ENCODE measurements at places on chromosomes 5 and 9.

- no peak for DNase-seq
These were observed 28.6 kb upstream of the TNC start for GRCh38 chr9:115146581-115147021.

DNA sequence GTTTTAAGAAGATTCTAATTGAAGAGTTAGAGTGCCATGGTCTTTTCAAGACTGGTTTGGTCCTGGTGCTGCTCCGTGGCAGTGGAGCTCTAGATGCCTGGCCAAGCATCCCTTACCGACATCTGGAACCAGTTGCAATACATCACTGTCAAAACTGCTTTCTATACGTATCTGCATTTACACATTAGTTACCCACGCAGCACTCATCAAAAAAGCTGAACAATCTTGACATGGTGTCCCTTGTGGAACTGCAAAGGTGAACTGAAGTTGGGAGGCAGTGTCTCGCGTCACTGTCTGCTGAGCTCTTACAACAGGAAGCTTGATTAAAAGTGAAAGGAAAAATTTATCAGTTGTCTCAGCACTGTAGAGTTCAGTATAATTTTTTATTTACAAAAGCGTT lies 82.6 kb downstream of the PBX3 start:
- DNase-seq, result no peak

DNA sequence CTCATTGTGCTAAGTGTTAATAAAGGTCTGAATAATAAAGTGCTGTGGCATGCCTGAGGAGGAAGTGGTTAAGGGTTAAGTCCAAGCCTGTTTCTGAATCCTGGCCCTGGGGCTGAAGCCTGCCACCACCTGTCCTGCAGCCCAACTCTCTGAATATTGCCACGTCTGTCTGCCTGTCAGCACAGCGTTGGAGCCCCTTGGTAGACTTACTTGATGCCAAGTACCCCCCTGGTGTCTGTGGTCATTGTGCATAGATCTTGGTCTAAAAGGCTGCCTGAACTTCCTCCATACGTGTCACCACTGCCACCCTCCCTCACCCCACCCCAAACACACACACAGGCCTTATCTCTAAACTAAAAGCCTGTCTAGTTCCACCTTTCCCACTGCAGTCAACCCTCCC lies 35.4 kb upstream of the SLC2A8 start:
- DNase-seq, result no peak

GRCh38 chr9:75108571-75108970 lies 20.3 kb downstream of the OSTF1 start:
- no peak for DNase-seq

DNA sequence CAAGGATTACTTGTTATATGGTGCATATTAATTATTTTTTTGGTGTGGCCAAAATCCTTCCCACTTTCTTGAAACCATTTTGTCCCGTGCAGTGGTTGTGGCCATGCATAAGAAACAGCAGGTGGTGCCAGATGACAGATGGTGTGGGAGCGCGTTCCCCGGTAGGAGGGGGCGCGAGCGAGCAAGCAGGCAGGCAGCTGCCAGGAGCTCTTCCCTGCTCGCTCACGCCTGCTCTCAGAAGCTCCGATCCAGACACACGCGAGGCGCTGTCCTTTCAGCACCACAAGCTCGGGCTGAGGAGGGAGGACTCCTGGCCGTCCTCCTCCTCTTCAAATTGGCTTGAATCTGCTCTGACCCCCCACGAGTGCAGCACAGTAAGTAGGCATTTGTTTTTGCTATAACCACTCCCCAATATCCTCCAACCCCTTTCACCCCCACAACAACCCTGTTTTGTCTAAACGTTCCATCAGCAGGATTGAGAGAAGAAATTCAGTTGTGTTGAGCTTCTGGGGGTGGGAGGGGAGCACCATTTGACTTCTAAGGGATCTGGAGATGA lies at the start of gene NSG2:
Gene NSG2, plus strand, starts transcription at position 237 of the 556 bp plus-strand sequence. CDS start 1,050 bp downstream, outside the sequence.
- no peak for DNase-seq
